NCI-H460 (cell line): ENCODE measurements at places on chromosomes 7 and 10. TPM values are rescaled to one million over a fixed set of nuclear protein-coding genes. Genes with fewer than 3 reads are reported as not detected.

DNA sequence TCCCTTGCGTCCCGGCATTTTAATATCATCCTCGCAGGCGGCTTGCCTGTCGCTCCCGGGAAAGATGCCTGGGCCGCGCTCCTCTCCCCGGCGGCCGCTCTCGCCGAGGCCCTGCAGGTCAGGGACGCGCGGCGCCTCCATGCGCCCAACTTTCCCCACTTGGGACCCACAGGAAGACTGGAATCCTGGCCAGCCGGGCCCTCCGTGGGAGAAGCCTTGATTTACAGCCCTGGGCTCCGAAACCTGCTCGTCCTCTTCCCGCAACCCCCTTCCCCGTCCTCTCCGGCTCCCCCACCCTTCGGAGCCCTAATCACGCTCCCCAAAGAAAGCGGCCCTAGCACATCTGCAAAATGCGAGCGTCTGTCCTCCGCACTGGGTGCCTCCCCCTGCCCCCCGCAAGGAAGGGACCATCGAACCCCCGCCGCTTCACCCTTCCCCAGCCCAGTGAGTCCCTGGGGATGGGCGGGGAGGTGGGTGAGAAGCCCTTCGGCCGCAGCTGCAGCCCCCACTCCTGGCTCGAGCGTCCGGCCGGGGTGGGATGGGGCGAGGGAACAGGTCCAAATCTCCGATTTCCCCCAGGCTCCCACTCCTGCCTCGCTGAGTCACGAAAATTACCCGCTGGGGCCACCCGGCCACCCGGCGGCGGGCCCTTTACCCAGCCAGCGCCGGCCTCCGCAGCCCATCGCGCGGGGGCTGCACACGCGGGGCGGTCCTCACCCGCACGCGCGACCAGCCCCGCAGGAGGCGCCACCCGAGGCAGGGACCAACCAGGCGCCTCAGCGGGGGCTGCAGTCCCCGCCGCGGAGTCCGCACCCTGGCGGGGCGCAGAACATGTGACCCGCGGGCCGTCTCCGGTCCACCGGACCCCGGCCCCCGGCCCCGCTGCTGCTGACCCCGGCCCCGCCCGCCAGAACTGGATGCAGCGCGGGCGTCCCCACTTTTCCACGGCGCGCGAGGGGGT, 695 bp downstream of the HSPA12A start:
- no peak for DNase-seq

GRCh38 chr10:129845111-129845753, 118.8 kb downstream of the EBF3 start:
- no peak for DNase-seq

- DNase-seq = no peak
Observed at GRCh38 chr10:62027841-62028501, 126.5 kb downstream of the ARID5B start.

- DNase-seq = no peak
Observed at GRCh38 chr10:132570771-132571649, 33.4 kb downstream of the INPP5A start.

DNA sequence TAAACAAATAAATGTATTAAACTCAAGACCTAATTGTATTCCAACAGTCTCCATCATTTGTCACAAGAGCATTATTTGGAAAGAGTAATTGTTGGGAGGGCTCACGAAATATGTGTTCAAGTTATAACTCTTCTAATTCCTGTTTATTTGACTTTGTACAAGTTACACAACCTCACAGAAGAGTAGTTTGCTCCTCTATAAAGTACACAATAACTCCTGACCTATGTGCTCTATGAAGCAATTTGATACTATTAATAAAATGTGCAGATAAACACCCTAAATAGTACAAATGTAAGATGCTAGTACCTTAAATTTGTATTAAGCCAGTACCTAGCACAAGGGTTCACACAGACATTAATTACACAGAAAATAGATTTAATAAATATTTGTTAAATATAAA, 285.8 kb downstream of the LRRTM3 start:
- DNase-seq = no peak

- no peak for DNase-seq
Observed at GRCh38 chr10:93711891-93712290, 9.5 kb upstream of the FRA10AC1 start.

- no peak for DNase-seq
Observed at GRCh38 chr7:38615665-38616064, 15.5 kb downstream of the AMPH start.

DNA sequence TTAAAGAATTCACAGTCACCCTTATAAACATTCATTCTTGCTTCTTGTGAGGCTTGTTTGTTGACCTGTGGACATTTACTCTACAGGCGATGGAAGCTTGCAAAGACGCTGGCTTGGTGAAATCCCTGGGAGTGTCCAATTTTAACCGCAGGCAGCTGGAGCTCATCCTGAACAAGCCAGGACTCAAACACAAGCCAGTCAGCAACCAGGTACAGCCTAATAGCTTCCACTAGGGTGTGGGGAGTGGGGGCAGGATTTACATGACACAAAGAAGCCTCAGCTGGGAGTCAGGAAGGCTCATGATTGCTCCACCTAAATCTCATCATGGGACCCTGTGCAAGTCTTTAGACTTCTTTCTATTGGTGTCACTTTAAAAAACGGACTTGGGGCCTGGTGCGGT, 29.0 kb downstream of the AKR1D1 start:
- DNase-seq = no peak

GRCh38 chr7:105084581-105084980, 70.6 kb downstream of the KMT2E start:
- no peak for DNase-seq

DNA sequence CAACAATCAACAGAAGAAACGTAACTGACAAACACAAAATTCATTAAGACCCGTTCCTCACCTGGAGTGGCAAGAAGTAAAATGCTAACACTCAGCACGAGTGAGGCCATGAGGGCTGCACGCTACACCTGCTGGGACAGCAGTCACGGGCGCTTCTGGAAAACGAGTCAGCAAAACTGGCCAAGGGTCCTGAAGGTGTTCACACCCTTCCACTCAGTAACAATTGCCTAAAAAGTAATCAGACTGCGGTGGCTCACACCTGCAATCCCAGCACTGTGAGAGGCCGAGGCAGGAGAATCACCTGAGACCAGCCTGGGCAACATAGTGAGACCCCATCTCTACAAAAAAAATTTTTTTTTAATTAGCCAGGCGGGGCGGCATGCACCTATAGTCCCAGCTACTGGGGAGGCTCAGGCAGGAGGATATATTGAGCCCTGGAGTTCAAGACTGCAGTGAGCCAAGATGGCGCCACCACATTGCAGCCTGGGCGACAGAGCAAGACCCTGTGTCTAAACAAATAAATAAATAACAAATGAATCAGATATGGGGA, 199.1 kb downstream of the MAD1L1 start:
- DNase-seq = no peak

DNA sequence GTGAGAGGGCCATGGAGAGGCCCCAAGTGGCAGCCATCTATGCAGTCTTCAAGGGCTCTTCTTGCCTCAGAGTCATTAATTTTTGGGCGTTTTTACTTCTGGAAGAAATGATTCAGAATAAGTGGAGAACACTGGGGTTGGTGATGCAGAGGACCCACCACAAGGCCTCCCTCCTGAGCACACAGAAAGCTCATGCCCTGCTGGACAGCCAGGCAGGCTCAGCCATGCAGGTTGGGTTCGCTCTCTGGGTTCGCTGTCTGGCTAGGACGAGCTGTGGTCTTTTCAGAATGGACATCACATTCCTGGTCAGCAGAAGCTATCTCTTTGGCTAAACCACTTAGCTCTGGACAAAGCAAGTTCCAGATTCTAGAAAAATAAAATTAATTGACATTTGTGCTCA, 480.8 kb downstream of the RPS24 start:
- DNase-seq = no peak

- DNase-seq = no peak
Observed at GRCh38 chr10:68075550-68076004, 494 bp upstream of the HERC4 start.

PLCE1 gene
- total RNA-seq = 0.23 and 0.32 TPM in 2 replicates

HOXA7 gene
- 3.8 and 4.1 TPM in 2 replicates for total RNA-seq

HHEX gene
- total RNA-seq = 21.6 and 23.5 TPM in 2 replicates

EEPD1 gene
- 0.40 and 0.67 TPM in 2 replicates for total RNA-seq

TMEM213 gene
- total RNA-seq = not detected in 2 replicates

SMARCD3 gene
- total RNA-seq = 39.0 and 43.5 TPM in 2 replicates

C7orf33 gene
- not detected in 2 replicates for total RNA-seq

MOGAT3 gene
- not detected in 2 replicates for total RNA-seq

XRCC2 gene
- total RNA-seq = 9.4 and 12.3 TPM in 2 replicates

ELMO1 gene
- 7.3 and 10.1 TPM in 2 replicates for total RNA-seq

ITGA8 gene
- not detected in 2 replicates for total RNA-seq

ZPBP gene
- not detected in 2 replicates for total RNA-seq
